Right forelimb (tissue), 1 donor: ENCODE measurements at places on chromosomes 12 and 14.

DNA sequence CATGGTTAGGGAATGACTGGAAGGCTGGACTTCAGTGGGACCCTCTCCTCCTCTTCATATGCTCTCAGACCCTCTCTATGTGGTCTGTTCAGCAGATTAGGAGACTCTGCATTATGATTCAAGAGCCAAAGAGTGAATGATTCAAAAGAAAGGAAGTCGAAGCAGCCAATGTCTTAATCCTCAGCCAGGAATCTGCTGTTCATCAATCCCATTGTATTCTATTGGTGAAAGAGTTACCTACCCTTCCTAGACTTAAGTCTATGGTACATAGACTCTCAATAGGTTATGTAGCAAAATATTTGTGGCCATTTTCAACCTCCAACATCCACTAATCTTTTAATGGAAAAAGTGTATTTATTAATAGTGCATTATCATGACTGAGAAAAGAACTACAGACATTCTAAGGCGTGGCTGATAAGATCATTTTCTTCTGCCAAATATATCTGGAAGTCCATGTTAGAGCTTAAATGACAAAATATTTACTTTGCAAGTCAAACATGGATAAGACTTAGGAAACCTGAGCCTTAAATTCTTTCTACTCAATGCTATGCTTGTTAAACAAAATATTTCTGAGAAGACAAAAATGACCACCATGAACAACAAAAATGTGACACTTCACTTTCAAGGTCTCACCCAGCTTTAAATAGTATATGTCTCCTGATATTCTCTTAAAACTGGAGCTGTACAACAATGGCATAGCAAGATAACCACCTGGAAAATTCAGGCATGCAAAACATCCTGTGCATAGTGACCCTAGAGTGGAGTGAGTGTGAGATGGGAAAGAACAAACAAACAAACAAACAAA lies 1100.6 kb downstream of the GALC start:
- no peak for DNase-seq

DNA sequence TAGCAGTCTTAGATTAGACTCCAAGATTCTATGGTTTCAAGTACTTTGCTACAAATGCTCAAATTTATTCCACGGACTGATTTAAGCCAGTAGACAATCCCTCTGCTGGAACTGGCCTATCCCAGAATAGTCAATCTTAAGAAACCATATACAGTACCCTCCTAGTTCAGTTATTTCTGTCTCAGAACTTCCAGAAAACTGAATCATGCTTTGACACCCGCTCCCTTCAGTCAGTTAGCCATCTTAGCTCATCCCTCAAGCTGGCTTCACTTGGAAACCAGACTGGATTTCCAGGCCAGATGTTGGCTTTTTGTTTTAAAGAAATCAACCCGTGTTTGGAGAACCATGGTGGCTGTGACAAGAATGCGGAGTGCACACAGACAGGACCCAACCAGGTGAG lies 125.5 kb downstream of the NT5DC3 start:
- no peak for DNase-seq

DNA sequence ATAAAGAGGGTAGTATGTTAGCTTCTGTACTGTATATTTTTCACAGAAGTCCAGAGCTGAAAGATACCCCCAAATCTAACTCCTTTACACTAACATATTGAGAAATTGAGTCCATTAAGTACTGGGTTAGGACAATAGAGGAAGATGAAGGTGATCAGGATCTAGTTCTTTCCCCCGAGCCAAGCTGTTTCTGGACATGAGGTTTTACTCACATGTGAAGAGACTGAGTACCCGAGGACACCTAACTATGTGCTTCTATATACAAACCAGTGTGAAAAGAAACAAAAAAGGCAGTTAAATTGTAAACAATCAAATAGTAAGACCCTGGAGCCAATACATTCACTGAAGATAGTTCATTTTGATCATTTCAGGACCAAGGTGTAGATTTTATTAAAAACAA lies 3.8 kb upstream of the TRHDE start:
- no peak for DNase-seq

- peak; percentile 57 for DNase-seq
Measured at GRCh38 chr12:122423258-122424165, 1.0 kb upstream of the CLIP1 start.

DNA sequence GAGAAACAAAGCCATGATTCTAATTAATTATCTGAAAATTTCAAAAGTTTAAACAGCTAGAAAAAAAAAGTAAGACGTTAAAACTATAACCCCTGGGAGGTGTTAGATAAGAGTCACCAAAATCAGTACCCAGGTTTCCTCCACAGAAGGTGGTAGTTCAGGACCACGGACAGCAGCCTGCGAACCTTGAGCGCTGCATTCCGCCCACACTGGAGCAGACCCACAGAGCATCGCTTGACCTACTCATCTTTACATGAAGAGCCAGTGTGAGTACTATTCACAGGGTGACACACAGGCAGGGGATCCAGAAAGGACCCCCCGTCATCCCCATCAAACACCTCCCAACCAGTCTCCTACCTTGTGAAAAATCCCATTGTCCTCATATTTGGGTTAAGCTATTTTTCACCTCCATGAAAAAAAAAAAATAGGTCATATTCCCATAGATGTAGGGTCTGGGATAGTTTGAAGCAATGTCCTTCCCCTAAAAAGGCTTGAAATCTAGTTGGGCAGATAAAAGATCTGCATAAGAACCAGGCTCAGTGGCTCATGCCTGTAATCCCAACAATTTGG lies 8.8 kb upstream of the CHGA start:
- no peak for DNase-seq

- no peak for DNase-seq
Measured at GRCh38 chr12:67592228-67593011, 56.1 kb upstream of the DYRK2 start.

GRCh38 chr14:92603309-92604242 lies 90.0 kb downstream of the RIN3 start:
- peak; percentile 77 for DNase-seq

DNA sequence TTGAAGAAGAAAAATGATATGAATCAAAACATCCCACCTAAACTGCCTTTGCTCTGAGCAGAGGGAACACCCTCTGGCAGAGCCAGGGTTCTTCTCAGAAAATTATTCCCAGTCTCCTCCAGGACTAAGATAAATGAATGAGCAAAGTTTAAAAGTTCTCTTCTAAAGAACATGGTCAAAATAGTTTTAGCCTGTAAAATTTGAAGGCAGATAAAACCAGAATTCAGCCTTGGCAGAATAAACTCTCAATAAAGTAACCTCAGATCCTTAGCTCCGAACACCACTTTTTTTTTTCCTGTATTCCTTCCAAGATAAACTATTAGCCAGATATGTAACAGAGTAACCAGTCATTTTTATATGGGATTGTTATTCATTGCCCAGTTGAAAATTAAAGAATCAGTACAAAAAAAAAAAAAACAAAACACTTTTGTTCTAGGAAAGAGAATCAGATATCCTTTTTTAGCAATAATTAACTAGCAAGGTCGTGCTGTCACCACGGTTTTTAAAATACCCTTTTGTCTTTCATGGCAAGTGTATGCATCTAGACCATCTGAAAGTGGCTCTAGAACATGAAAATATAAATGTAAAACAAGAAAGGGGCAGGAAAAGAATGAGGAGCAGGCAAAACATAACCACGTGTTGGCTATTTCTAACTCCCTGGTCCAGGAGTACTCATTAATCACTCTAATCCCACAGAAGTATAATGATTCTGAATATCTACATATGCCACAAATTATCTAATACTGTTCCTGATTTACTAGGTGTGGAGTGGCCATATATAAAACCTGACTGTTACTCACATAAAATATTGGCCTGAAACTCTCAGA lies 60.8 kb downstream of the CAPZA3 start:
- DNase-seq = no peak

- no peak for DNase-seq
Measured at GRCh38 chr12:130435826-130436225, 98.1 kb downstream of the PIWIL1 start.

GRCh38 chr12:64976131-64976530 lies 145.0 kb downstream of the WIF1 start:
- DNase-seq = no peak

GRCh38 chr14:103353362-103353761 lies 19.3 kb downstream of the EIF5 start:
- no peak for DNase-seq

- no peak for DNase-seq
Measured at GRCh38 chr12:30188602-30189326, 405.0 kb upstream of the TMTC1 start.

DNA sequence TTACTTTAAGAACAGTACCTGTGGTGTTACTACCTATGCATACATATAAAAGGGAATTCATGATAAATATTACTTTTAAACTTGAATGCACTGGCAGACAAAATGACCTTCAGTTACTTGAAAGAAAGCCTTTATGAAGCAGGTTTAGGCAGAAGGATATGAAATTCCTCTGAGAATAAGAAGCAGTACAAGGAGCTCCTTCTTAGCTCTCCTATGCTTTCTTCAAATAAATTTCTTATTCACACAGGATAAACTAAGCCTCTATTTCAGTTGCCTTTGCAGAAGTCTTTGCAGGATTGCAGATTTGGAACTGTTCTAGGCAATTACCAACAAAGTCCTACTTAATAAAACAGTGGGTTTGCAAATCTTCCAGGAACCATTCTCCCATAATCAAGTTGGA lies 1.0 kb downstream of the EPYC start:
- no peak for DNase-seq

GRCh38 chr14:36655963-36656686 lies 5.5 kb upstream of the PAX9 start:
- no peak for DNase-seq

- DNase-seq = no peak
Measured at GRCh38 chr12:88931598-88931997, 351.3 kb upstream of the KITLG start.

DNA sequence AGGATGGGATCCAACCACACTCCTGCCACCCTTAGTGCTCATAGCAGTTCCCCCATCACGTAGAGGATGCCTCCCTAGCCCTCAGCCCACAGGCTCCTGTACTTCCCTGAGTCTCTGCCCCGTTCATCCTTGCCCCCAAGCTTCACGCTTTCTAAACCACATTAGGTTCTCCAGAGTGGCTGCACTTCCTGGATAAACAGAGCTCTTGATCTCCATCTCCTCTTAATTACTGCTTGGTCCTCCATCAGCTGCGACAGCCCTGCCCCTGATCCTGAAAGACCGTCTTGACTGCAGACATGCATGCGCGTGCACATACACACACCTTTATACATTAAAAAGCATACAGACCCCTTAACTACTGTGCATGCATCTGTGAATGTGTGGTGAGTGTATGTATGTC lies 530.0 kb downstream of the BCL11B start:
- DNase-seq = no peak

DNA sequence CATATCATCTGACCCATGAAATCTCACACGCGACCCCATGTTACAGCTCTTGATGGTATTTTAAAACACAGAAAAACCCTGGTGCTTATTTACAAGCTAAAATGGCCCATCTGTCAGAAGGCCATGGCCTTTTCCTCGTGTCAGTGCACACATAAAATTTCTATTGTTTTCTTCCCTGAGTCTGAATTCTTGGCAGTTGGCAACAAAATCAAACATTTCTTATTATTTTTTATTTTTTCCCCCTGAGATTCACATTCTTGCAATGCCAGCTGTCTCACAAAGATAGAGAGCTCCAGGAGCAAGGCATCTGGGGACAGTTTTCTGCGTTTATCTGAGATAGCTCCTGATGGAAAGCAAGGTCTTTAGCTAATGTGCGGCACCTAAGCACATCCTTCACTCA lies 818.1 kb upstream of the TMEM132C start:
- DNase-seq = no peak

GRCh38 chr12:2551412-2551900 lies 243.3 kb upstream of the FKBP4 start:
- DNase-seq = no peak

- DNase-seq = no peak
Measured at GRCh38 chr14:53389202-53389601, 236.1 kb upstream of the DDHD1 start.

DNA sequence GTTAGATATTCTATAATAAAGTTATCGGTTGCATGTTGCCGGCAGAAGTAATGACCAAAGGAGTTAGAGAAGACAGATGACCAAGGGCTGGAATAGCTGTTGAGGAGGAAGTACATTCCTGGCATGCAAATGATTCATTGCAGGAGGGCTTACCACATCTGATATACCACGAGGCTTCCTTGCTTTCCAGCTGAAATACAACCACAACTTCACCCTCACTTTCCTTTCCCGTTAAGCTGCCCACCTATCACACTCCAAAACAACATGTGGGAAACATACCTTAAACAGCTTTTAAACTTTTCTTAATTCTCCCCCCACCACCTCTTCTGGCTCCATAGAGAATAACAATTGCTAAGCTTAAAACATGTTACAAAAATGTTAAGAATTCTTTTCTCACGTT lies 594.1 kb downstream of the NRXN3 start:
- DNase-seq = no peak

DNA sequence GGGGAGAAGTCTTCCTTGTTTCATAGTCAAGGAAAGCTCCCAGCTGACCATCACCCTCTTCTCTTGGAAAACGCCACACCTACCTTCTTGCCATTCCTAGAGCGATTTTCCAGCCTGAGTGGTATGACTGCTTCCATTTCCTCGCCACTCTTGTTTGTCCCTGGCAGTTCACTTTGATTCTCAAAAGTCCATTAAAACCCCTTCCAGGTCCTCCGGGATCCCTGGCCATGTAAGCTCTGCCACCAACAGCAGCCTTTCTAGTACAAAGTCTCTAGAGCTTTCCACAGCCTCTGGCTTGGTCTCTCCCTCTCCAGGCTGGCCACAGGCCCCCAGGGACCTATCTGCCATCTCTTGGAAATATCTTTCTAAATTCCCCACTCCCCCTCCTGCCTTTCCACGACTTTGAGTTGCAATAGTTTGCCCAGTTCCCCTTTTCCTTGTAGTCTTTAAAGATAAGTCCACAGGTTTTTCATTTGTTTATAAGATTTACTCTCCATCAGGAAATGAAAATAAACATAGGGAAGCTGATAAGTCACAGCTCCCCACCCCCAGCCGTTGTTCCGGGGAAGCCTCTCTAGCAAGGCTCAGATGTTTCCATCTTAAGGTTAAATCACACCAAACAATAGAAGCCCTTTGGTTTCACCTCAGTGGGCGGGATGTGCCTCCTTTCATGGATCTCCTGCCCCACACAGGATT lies 42.9 kb upstream of the SINHCAF start:
- peak; percentile 45 for DNase-seq
